Putamen (tissue), 1 donor: ENCODE measurements at places on chromosomes 1 and 21.

DNA sequence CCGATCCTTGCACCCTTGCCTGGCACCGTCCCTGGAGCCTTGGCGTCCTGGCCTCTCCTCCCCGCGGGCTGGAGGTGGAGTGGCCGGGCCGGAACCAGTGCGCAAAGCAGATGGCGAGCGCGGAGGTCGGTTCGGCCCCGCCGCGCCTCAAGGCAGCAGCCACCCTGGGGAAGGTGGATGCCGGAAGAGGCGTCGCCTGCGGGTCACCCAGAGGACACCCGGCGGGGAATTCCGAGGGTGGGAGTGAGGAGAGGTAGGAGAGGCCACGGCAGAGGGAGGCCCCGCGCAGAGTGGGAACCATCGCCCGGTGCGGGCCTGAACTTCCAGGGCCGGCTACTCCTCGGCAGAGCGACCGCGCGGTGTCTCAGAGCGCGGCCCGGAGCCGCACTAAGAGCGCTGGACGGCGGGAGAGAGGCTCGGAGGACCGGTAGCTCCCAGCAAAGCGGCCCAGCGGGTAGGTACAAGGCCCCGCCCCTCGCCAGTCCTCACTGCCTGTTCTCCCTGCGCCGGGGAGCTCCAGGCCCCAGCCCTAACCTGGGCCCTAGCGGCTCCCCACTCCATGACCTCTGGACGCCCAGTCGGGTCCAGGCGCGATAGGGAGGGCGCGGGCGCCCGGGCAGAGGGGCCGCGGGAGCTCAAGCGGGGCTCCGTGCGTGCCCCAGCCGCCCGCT, at the start of gene RNF207:
RNF207 (plus strand) TSS at position 271 of the 671 bp plus-strand sequence. CDS start 417 bp downstream, outside the sequence.
- DNase-seq, result no peak

DNA sequence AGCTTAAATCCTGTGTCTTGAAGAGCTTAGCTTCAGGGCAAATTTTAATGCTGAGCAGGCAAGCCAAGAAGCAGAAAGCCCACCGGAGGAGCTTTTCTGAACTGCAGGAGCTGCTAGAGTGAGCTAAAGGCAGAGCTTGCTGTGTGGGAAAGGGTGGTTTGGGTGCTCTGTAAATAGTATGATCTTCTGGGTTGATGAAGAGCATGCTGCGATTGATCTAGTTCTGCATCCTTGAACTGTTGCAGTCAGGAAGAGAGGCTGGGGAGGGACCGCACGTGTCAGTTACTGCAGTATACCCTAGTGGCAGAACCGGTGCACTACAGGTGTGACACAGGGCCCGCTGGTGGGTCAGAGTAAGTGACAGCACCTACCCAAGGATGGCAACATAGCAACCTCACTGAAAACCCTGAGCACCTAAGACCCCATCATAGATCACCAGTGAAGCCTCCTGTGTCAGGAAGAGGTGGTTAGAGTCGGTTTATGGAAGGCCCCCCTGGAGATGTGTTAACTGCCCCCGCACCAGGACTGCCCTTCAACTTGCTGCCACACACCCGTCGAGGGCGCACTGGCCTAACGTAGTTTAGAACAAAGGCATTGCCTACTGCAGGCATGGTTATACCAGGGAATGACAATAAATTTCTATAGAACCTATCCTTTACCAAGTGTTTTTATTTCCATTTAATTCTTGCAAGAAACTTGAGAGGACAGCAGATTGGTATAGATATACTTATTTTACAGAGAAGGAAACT, 146.0 kb upstream of the KIAA0040 start:
- no peak for DNase-seq

DNA sequence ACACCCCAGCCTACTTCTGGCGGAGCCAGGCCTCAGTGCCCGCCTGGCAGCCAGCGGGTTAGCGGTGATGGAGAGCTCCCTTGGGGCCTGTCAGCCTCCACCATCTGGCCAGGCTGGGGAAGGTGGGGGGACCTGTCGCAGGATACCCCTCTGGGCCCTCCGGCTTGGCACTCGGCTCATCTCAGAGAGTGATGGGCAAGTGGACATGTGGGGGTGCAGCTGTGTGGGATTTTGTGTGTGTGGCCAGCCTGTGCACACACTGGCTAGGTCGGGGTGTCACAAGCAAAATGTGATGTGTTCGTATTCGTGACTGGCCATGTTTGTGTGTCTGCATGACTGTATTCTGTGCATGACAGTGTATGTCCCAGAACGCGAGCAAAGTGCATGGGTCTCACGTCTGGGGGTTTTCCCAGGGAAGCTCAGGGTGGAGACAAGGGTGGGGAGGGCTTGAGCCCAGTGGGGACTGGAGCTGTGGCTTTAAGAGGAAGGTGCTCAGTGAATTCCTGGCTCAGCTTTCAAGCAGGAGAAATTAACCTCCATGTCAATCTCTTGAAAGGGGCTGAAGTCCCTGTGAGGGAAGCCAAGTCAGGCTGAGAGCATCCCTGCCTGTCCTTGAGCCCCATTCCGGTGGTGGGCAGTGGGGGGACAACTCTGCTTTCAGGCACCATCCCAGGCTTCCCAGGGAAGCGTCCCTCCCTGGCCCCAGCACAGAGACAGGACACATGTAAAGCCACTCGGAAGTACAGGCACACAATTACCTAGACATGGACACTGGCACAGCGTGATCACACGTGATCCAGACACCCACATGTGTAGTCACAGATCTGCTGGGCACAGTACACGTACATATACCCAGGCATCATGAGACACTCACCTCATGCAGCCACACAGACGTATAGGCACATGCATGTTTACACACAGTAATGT, 21.1 kb upstream of the ADGRB2 start:
- DNase-seq, result no peak

- DNase-seq, result no peak
These were observed 3.7 kb downstream of the E2F2 start for GRCh38 chr1:23527366-23527765.

DNA sequence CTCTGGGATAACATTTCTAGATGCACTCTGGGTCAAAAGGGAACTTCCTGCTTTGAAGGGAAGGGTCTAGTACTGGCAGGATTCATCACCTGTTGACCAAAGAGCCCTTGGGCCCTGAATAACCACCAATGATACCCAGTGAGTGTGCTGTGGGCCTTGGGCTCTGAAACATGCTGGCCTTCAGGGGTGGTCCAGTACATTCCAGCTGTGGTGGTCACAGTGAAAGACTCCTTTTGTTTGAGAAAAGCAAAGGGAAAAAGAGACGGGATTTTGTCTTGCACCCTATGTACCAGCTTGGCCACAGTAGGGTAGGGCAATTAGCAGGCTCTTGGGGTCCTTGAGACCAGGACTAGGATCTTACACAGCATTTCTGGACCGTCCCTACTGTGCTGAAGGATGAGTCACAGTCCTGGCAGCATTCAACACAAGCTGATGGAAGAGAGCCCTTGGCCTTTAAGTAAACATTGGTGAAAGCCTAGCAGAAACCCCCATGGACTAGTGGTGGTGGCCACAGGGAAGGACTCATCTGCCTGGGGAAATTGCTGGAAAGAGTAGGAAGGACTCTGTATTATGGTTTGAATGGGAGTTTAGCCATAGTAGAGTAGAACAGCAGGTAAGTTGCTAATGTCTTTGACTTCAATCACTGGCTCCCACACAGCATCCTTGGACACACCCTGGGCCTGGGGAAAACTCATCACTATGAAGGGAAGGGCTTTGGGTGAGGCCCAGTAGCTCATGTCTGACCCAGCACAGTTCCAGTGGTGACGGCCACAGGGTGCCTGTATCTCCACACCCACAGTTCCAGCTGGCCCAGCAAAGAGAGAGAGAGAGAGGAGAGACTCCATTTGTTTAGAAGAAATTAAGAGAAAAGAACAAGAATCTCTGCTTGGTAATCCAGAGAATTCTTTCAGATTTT, 87.5 kb downstream of the COL24A1 start:
- no peak for DNase-seq

- no peak for DNase-seq
These were observed 15.4 kb downstream of the LIN9 start for GRCh38 chr1:226293553-226293920.

DNA sequence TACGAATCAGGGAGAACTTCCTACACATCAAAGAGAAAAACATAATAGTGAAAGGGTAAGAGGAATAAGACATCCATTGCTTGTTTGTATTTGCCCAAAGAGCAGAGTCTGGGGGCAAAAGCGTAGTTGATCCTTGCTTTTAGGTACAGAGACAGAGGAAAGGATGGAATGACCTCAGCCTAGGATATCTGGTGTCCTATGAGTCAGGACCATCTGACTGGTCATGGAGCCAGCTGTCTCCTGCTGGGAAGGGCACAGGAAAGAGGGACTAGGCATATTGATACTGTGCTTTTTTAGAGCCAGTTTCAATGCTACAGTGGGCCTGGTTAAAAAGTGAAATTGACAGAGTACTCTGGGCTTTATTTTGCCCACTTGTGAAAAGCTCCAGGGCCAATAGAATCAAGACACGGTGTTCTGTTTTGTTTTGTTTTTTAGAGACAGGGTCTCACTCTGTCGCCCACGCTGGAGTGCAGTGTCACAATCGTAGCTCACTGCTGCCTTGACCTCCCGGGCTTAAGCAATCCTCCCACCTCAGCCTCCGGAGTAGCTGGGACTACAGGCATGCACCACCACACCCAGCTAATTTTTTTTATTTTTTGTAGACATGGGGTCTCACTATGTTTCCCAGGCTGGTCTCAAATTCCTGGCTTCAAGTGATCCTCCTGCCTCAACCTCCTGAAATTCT, 3.2 kb downstream of the PLEKHO1 start:
- no peak for DNase-seq

- DNase-seq, result no peak
These were observed 7.0 kb downstream of the CACNA1E start for GRCh38 chr1:181490276-181490675.

DNA sequence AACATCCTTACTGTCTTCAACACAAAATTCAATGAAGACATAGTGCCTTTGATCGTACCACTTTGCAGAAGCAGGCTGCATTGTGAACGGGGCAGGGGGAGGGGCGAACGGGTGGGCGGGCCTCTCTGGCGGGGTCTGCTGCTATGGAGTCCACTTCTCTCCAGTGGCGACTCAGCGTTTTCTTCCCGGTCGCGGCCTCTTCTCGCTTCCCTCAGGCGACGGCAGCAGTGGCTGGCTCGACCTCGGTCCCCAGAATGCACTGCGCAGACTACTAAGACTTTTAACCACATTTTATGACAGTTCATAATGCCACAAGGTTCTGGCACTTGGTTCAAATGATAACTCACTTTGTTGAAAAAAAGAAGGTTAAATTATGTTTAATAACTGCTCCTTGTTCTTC, 21.2 kb downstream of the GBP2 start:
- no peak for DNase-seq
